ENCODE measurements at places on chromosomes 12 and 14.

- no peak for DNase-seq
Observed at GRCh38 chr12:53004582-53004981, 1.7 kb upstream of the EIF4B start.

GRCh38 chr12:106149096-106149784 is 10.5 kb upstream of the NUAK1 start:
- no peak for DNase-seq

GRCh38 chr12:26878661-26879119 is 45.7 kb upstream of the ITPR2 start:
- DNase-seq = peak; percentile 93

- DNase-seq = no peak
Observed at GRCh38 chr12:91009319-91009950, 4.7 kb upstream of the EPYC start.

- no peak for DNase-seq
Observed at GRCh38 chr14:95255013-95255412, 64.7 kb downstream of the CLMN start.

GRCh38 chr14:74219277-74220205 is 19.7 kb upstream of the VSX2 start:
- no peak for DNase-seq

DNA sequence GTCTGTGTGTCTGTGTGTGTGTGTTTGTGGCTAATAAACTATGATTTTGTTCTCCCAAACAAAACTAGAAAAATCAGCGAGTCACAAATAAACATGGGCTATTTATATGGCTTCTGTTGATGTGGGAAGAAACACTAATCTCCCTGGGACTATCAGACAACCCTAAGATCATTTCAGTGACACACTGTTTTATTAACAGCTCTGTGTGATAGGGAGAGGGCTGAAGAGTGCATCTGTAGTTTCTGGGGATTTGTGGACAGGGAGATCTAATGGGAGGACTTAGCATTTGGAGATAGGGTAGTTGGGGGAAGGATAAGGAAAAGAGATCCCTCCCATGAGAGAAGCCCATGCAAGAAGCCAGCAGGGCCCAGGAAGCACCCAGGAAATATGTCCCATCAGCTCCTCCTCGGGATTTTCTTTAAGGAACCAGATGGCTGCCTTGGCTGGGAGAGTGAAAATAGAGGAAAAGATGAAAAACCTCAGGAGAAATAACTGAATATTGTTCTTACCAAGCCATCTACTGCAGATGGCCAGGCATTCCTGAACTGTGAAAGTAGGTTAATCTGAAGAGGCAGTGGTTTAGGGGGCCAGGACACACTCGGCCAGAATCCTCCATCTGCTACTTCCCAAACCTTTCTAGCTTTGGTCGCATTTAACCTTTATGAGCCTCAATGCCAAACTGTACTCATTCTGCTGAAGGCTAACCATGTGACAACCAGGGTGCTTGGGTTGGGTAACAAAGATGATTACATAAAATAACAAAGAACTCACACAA is 253.4 kb downstream of the BTG1 start:
- DNase-seq = no peak

DNA sequence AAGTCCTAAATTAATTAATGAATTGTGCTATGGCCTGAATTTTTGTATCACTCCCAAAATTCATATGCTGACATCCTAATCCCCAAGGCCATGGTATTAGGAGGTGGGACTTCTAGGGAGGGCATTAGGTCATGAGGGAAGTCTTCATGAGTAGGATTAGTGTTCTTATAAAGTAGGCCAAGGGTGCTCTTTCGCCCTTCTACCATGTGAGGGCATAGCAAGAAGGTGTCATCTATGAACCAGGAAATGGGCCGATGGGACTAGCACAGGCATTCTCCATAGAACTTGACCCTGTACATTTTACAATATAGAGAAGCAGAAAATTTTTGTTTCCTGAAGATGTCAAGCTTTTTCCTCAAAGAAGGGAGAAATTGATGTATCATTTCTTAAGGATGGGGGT is 12.5 kb downstream of the SYT10 start:
- no peak for DNase-seq
